ENCODE measurements at places on chromosomes 1 and 21.

- DNase-seq: no peak
Measured at GRCh38 chr21:25396135-25396711, 211.1 kb downstream of the MRPL39 start.

GRCh38 chr1:113903501-113904292 lies 902 bp downstream of the AP4B1 start:
- DNase-seq: peak; percentile 28

DNA sequence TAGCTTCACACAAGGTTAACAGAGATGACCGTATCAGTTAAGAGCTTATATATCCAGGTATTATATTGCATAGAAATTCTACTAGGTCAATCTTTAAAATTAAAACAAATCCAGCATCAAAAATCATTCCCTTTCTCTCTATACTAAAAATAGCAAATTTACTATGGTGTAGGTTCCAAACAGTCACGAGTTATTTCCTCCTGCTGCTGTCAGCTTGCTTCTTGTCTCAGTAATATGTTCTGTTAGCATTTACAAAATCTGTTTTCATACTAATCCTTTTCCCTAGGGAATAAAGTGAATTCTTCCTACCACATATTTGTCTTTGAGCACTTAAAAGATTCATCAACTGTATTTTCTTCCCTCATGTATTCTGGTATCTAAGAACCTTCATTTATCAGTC lies 2.5 kb downstream of the WDR26 start:
- DNase-seq: no peak

GRCh38 chr1:88528792-88529191 lies 155.3 kb upstream of the PKN2 start:
- no peak for DNase-seq

DNA sequence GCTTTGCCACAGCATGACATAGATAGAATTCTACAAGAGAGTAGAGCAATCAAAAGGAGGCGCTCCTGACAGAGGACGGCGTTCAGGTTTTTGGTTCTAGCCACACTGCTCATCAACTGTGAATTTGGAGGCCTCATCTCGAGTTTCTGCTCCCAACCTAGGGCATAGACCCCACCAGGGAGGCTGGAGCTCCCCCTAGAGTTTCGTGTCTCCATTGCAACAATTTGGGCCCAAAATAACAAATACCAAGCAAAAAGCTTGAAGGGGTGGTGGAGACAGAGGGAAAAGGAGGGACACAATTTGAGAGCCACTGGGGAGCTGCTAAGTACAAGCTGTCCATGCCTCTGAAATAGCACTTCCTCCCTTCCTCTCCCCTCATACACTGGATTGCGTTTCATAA lies 297.0 kb downstream of the GPATCH2 start:
- DNase-seq: no peak

- no peak for DNase-seq
Measured at GRCh38 chr1:163083690-163084089, 14.5 kb downstream of the RGS4 start.

GRCh38 chr1:178614286-178614685 lies 101.4 kb downstream of the TEX35 start:
- no peak for DNase-seq

GRCh38 chr1:218851586-218851985 lies 322.1 kb upstream of the LYPLAL1 start:
- DNase-seq: no peak

DNA sequence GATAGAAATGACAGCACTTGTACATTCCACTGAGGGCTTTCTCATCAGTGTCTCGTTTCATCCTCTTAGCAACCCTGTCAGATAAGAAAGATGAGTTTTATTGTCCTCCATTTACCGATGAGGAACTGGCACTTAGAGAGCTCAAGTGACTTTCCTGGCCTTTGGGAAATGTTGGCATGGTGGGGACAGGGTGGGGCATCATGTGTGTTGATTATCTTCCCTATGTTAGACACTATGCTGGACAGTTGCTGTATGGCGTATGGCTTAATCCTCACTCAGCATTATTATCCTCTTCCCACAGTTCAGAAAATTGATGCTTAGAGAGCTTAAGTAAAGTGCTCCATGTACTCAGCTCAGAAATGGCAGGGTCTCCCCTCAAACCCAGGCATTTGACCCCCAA lies 163.2 kb downstream of the CAMTA1 start:
- no peak for DNase-seq

GRCh38 chr1:89261926-89262515 lies 10.6 kb downstream of the GBP5 start:
- no peak for DNase-seq

GRCh38 chr1:221939607-221940006 lies 197.7 kb upstream of the DUSP10 start:
- no peak for DNase-seq

DNA sequence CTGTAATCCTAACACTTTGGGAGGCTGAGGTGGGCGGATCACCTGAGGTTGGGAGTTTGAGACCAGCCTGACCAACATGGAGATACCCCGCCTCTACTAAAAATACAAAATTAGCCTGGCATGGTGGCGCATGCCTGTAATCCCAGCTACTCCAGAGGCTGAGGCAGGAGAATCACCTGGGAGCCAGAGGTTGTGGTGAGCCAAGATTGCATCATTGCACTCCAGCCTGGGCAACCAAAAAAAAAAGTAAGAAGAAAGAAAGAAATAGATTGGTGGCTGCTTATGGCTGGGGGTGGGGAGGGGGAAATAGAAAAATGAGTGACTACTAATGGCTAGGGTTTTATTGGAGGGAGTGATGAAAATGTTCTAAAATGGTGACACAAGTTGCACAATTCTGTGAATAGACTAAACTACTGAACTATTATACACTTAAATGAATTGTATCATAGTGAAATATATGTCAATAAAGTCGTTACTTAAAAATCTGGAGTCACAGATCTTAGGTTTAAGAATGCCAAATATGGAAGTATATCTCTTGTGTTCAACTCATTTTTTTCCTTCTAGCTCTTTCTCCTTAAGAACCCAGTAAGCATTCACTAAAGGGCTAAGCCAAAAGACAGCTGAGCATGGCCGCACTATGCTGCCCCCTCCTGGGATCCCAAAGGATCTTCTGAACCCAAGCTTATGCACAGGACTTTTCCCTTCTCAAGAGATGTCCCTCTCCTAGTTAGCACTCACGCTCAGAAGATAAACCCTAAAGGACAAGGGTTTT lies 3.2 kb upstream of the NPL start:
- DNase-seq: peak; percentile 56

DNA sequence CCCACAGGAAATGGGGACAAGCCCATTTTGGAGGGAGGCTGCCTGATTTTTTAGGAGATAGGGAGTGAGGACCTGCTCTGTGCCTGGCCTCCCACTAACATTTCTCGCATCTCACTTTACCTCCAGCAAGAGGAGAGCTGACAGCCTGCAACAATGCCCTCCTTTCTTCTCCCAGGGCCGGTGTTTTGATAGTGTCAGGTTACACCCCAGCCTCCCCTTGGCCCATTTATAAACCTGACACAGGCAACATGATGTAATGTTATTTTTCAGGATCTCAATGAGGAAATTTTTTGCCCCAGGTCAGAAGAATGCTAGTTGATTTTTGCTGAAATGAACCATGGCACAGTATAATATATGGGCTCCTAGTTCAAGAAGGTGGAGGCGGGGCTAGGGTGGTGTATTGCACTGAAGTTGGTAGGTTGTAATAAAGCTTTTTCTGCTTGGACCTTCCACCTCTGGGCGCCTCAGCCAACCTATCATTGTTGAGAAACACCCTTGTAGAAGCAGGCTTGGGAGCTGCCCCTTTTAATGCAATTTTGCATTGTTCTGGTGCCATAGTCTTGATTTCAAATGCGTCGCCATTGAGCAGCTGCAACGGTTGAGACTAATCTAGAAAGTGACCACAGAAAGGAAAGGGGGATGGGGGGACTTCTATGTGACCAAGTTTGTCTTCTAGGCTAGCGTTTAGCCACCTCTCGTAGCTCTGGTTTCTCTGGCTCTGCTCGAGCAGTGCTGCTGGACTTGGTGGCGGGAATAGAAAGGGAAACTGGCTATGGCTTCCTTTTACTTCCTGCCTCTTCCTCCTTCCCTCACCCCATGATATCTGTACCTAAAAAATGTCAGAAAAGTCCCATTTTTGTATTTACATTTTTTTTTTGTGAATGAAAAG lies 53.0 kb downstream of the PBX1 start:
- no peak for DNase-seq

DNA sequence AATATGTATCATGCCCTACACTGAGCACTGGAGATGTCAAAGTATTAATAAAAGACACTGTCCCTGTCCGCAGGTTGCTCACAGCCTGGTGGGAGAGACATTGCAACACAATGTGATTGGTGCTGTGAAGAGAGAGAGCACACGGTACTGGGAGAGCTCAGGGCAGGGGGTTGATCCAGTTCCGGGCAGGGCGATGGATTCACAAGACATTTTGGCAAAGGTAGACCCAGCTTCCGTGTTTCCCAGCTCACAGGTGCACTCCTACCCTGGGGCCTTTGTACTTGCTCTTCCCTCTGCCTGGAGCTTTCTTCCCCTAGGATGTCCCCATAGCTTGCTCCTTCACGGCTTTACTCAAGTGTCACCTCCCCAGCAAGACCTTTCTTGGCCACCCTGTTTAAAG lies 1.4 kb downstream of the PLA2G5 start:
- DNase-seq: no peak

GRCh38 chr1:212827171-212827776 lies 20.2 kb downstream of the SPATA45 start:
- no peak for DNase-seq

DNA sequence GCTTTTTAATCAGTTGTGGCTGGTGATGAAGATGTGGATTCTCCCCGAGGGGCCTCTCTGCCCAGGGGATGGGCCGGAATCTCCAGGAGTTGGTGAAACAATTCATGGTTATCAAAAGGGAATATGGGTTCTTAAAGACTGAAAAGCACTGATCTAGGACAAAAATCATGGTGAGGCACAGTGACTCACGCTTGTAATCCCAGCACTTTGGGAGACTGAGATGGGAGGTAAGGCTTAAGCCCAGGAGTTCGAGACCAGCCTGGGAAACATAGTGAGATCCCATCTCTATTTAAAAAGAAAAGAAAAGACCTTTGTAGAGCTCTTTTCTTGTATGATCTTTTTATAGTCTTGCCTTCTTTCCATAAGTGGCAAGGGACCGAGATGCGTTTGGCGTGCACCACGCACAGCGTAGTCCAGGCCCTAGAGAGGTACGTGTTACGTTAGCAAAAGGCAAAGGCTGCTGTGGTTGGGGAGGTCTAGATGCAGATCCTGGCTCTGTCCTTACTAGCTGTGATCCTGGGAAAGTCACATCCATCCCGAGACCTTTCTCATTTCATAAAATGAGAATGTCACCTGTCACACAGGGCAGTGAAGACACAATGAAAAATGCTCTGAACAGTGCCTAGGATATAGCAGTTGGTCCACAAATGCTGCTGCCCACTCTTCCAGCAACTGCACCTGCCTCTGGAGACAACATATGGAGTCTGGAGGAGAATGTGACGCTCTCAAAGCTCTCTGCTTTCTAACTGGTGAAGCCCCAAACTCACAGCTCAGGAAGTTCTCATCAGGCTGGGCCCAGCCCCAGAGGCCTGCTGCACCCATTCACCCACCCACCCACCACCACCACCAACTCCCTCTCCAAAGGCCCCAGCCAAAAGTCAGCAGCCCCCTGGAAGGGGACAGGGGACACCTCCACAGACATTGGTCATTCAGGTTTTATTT lies 54.8 kb downstream of the KIF21B start:
- DNase-seq: no peak

- DNase-seq: no peak
Measured at GRCh38 chr1:109229531-109230127, 15.9 kb downstream of the SARS1 start.

DNA sequence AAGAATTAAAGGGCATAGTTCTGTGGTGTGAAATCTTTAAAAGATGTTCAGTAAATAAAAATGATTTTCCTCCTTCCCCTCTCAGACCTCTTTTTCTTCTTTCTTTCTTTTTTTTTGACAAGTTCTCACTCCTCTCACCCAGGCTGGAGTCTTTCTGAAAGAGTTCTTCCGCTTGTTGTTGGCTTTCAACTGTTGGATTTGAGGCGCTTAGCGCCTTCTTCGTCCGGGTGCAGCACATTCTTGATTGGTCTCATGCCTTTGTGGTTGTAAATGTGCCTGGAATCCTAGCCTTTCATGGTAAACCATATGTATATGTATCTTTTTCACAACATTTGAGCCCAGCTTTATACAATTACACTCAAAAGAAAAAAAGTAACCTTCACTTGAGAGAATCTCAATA lies 980 bp upstream of the METTL18 start:
- peak; percentile 10 for DNase-seq

- no peak for DNase-seq
Measured at GRCh38 chr1:81073580-81073979, 727.2 kb upstream of the ADGRL2 start.

DNA sequence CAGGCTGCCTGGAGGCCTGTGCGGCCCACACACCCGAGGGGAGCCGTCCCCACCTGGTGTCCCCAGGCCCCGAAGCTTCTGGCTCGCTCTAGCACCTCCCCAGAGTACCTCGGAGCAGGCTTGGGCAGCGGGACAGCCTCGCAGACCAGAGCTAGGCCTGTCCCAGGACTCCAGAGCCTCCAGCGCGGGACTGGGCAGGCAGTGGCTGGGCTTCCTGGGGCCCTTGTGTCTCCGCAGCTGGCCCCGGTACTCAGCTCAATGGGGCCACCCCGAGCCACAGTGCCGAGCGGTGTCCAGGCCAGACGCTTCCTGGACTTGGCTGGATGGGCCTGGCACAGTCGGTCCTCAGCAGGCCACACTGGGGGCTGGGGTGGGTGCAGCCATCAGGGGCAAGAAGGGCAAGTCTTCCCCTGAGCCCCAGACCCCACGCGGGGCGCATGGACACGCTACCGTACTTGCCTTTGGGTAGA lies 4.9 kb downstream of the SCNN1D start:
- no peak for DNase-seq

DNA sequence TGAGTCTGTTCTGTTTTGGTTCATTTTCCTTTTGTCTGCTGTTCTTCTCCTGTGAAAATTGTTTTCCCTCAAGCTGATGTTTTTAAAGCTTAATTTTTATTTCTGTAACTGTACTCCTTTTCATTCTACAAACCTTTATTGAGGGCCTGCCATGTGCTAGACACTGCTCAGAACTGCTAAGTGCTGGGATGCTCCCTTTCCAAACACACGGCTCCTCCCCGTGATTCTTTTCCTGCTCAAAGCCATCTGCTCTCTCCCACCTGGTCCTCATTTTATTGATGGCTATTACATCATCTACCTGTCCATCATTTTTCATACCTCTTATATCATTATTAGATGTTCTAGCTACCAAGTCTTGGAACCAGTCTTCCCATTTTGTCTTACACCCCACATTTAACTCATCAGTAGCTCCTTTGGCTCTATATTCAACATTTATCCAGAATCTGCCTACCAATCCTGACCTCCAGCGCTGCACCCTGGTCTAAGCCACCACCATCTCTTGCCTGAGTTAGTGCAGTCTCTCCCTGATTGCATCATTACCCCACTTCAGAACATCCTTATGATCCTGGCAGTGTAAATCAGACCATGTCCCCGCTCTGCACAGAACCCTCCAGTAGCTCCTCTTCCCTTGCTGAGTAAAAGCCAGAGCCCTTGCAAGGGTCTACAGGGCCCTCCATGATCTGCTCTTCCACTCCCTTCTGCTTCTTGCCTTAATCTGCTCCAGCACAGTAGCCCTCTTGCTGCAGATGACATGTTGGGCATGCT lies 118.1 kb downstream of the CACNA1E start:
- no peak for DNase-seq

- peak; percentile 55 for DNase-seq
Measured at GRCh38 chr1:19477284-19478249, 7.8 kb downstream of the CAPZB start.
